NCI-H526 (cell line): ENCODE measurements at places on chromosomes 1 and 21.

DNA sequence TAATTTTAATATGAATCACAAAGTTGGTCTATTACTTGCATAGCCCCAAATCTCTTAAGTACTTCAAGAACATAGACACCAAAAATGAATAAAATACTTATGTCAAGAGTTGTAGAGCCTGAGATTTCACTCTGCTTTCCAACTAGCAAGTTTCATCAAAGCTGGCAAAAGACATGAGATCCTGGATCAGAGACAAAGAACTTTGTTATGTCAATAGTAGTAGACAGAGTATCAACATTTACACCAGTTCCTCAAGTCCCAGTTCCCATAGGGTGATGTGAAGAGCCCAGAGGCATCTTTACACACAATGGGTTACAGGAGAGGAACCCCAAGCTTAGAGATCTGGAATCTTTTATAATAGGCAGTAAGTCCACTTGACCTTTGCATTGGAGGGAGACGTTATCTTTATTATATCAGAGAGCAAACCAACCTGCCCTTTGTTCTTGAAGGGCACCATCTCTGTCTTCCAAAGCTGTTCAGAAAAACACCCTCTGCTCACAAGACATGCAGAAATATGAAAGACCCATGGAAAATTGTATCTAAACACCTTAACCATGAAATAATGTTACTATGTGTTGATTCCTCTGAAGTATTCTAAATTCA lies 174.4 kb upstream of the GALNT2 start:
- DNase-seq, result no peak

- no peak for DNase-seq
Measured at GRCh38 chr1:212981571-212982328, 31.4 kb downstream of the VASH2 start.

DNA sequence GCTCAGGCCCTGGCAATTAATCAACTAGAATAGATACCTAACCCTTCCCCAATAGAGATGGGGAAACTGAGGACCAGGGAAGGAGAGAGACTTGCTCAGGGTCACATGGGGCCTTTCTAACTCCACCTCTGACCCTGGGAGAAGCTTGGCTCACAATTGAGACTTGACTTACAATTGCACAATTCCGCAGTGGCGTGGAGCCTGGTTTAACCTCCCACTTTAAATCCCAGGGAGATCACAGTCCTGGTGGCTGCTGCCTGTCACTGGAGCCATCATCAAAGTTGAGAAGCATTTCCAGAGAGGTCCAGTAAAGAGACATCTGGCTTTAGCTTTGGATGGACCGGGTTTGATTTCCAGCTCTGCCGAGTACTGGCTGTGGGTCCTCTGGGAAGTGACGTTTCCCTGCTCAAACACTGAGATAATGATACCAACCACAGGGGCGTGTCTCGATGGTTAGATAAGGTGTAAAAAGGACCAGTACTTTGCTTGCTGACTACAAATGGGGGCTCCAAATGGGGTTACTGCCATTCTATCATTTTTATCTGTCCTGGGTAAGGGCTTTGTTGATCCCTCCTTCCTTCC lies 39.3 kb downstream of the TRIM62 start:
- DNase-seq, result no peak

- no peak for DNase-seq
Measured at GRCh38 chr1:2377751-2378440, 13.5 kb downstream of the MORN1 start.

DNA sequence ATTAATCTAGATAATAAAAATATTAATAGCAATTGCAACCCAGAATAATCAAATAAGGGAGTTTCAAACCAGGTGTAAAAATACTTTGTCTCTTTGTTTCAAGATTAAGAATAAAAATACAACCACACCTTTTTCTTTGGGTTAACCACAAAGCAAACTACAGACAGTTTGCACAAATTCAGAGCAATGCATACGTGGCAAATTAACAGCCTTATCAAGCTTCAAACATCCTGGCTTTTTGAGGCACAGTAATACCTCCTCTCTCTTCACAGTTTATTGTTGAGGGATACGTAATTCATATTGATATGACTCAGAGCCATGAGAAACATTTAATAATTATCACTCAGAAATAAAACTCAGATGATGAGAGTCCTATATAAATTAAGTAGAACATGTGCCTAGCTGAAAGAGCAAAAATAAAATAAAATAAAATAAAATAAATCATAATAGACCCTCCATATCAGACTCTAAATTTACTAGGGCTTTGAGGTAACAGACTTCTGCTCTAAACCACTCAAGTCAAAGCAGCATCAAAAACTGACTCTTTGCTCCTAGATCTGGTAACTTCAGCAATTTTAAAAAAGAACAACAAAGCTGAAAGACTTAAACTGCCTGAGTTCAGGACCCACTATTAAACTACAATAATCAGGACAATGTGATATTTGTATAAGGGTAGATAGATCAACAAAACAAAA lies 11.4 kb downstream of the EDEM3 start:
- DNase-seq, result no peak

DNA sequence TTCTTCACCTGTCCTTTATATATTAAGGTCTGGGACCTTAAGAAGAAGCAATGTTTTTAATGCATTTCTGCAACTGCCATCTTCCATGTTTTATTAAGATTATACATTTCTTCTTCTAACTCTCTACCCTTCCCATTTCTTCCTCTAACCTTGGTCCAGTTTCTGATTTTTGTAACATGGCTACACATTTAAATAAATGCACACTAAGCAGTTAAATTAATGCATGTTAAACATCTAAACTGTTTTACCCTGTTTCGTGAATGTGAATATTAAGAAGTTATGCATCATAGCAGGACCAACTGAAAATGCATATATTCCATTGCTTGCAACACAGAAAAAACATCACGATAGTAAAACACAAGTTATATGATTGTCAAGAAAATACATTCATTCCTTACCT lies 3.7 kb downstream of the BRINP3 start:
- DNase-seq, result no peak

DNA sequence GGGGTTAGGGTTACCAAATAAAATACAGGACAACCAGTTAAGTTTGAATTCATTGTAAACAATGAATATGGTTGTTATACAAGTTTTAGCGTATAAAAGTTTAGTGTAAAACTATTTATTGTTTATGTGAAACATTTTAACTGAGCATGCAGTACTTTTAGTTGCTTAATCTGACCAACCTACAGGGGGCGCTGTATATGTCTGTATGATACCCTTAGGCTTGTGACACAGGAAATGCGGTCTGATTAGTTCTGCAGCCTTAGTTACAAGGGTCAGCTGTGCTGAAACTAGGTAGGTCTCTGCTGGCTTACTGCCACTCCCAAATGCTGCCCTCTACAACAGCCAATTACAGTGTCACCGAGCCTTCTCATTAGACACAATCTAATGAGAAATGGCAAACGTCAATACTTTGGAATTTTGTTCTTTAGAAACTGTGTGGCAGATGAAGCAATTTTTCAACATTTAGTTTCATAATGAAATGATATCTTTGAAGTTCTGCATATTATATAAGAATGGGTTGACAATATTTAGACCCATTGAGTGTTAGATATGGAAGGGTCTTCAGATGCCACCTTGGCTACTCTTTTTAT lies 56.2 kb downstream of the NTNG1 start:
- peak; percentile 50 for DNase-seq

DNA sequence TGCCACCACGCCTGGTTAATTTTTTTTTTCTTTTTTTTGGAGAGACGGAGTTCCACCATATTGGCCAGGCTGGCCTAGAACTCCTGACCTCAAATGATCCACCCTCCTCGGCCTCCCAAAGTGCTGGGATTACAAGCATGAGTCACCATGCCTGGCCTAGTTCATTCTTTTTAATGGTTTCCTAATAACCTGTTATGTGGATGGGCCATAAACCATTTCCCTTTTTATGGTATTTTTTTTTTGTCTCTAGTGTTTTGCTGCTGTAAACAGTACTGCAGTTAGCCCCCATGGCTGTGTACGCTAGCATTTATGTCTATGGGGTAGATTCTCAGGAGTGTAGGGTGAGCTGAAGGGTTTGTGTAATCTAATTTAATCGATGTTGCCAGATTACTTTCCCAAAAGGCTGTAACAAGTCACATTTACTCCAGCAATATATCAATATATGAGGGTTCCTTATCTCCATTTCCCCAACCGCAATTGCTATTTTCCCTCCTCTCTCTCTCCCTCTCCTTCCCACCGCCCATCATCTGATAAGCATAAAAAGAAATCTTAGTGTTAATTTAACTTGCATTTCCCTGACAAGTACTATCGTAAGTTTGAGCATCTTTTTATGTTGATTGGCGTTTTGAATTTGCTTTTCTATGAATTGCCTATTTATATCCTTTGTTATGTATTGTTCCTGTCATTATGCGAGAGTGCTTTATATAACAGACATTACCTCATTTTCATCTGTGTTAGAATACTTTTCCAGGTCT lies 28.7 kb downstream of the RCSD1 start:
- no peak for DNase-seq

DNA sequence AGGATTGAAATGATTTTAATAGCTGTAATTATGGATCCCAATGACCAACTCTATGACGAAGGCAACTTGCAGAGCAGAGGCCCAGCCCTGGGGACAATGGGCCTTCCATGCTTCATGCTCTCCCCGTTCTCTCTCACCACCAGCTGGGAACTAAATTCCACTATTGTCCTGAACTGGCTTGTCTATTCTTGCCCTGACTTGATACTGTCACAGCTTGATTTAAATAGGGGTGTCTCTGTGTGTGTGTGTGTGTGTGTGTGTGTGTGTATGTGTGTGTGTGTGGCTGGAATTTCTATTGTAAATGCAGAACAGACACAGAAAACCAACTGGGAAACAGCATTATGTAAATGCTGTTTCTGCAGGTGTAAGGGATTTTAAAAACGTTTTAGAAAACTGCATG lies 57.0 kb downstream of the SLC22A15 start:
- peak; percentile 85 for DNase-seq

GRCh38 chr1:30652152-30652841 lies 71.1 kb downstream of the MATN1 start:
- no peak for DNase-seq

DNA sequence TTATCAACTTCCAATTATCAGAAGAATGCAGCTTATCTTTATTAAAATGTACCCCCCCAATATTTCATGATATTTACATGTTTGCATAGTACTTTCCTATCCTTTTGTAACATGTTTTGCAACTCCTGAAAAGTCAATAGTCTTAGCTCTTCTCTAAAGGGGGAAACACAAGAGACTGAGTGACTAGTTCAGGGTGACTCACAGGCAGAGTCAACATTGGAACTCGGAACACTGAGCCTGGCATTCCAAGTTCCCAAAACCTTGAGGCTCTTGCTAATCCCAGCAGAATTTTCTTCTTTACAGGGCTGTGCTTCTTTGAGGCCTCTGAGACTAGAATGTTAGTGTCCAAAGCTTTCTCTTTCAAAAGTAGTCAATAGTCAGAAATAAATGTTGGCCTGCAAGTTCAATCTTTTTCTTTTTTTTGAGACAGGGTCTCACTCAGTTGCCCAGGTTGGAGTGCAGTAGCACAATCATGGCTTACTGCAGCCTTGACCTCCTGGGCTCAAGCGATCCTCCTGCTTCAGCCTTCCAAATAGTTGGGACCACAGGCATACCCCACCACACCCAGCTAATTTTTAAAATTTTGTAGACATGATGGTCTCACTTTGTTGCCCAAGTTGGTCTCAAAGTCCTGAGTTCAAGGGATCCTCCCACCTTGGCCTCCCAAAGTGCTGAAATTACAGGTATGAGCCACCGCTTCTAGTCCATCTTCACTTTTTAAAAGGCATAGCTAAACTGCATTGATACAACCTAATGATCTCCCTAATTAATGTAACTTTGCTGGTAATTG lies 37.5 kb downstream of the ZNF281 start:
- no peak for DNase-seq

GRCh38 chr1:66276218-66276617 lies 257.7 kb upstream of the SGIP1 start:
- DNase-seq, result no peak

- DNase-seq, result no peak
Measured at GRCh38 chr1:221394011-221394544, 347.8 kb downstream of the DUSP10 start.

DNA sequence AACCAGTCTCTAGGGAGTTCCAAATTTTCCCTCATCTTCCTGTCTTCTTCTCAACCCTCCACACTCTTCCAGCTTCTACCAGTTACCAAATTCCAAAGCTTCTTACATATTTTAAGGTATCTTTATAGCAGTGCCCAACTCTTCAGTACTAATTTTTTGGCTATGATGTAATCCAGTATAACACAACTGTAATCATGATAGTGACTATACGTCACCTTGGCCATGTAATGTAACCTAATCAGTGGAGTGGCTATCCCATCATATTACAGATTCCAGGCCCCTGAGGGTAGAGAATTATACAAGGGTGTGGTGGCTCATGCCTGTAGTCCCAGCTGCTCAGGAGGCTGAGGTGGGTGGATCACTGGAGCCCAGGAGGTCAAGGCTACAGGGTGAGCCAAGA lies 143.2 kb downstream of the CLEC20A start:
- DNase-seq, result no peak

DNA sequence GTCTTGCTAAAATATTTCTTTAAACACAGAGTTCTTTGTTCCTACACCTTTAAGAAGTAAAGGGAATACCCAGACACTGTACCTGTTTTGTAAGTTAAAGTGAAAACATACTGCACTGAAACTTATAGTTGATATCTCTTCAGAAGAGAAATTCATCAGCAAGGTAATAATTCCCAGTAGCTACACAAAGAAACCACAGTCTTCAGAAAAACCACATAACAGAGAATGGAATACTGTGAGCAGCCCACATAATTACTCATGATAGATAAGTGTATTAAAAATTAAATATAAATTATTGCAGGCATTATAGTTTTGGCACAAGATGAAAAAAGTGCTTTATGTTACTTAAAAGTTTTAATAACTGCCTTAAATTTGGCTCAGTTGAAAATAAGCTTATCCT lies 276.6 kb downstream of the SETD4 start:
- DNase-seq, result no peak

DNA sequence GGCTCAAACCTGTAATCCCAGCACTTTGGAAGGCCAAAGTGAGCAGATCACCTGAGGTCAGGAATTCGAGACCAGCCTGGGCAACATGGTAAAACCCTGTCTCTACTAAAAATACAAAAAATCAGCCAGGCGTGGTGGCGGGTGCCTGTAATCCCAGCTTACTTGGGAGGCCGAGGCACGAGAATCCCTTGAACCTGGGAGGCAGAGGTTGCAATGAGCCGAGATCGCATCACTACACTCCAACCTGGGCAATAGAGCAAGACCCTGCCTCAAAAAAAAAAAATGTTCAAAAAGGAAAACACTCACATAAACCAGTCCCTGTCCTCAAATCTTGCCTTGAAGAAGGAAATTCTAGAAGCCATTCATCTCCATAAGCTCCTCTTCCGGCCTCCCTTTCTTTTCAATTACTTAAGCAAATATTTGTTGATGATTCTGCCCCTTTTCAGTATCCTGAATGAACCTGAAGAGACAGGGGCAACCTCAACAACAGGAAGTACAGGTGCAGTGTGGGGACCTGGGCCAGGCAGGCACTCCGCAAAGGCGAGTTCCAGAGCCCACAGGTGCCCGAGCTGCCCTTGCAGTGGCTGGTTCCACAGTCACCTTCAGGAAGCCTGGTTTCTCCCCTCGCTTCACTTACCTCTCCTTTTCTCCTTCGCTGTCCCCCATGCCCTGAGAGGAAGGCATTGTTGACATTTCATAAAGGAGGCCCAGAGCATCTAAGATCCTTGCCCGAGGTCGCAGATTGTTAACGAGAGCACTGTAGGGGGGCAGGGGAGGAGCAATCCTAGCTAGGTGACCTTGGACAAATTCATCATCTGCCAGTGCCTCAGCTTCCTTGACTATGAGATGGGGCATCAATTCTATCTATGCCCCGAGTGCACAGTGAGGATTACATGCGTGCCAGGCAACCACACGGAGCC lies 8.9 kb upstream of the LEFTY1 start:
- DNase-seq, result peak; percentile 10
